ENCODE measurements at places on chromosomes 11 and 22. TPM values are rescaled to one million over a fixed set of nuclear protein-coding genes. Genes with fewer than 3 reads are reported as not detected.

DNA sequence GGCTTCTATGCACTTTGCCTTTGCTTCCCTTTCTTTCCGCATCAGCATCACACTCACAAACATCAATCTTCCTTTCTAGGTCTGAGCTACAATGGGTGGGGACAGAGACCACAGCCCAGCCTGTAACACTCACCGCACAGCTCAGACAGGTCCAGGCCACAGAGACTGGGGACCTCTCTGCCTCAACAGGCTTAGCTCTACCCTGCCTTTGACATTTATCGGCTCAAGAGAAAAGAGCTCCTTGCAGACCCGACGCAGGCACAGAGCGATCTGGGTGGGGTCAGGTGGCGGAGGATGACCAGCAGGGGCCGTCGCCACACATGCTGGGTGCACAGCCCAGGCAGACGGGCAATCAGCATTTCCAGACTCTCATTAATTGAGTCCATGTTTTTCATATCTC lies 837.3 kb downstream of the TBC1D22A start:
- H3K4me1 ChIP-seq = no peaks in the 10 kb centered on the region
- no peak overlapping the region for H3K27ac ChIP-seq
- H3K27me3 ChIP-seq = peaks cover 22% of the 10 kb centered on the region
- no peak for DNase-seq

GRCh38 chr11:117690484-117691217 lies 106.4 kb downstream of the DSCAML1 start:
- DNase-seq = no peak
- no peak overlapping the region for H3K4me3 ChIP-seq
- H3K36me3 ChIP-seq = no peaks in the 10 kb centered on the region
- H3K4me1 ChIP-seq = peaks cover 11% of the 10 kb centered on the region
- H3K27ac ChIP-seq = no peak overlapping the region

Gene XKR3
- total RNA-seq = not detected

Gene LARGE1
- total RNA-seq = 211 TPM

Gene SHANK3
- total RNA-seq = 21.8 TPM
